GDM1 (cell line): ENCODE measurements at places on chromosomes 16 and 17.

- DNase-seq: no peak
These were observed 86.9 kb upstream of the CBX4 start for GRCh38 chr17:79926142-79926604.

GRCh38 chr17:1030684-1031532, 34.0 kb downstream of the TIMM22 start:
- DNase-seq: no peak

DNA sequence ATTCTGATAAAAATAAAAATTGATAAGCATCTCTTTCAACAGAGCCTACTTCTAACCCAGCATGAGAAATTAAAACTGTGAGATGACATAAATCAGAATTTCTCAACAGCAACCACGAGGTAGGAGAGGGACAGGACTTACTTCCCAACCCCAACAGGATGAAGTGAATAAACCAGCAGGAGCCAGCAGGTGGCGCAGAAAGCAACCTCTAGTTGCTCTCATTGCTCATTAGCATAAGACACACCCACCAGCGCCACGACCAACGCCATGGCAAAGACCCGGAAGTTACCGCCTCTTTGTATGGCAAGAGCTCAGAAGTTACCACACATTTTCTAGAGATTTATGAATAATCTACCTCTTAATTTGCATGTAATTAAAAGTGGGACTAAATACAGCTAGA, 189.4 kb upstream of the CDH8 start:
- DNase-seq: peak; percentile 56

DNA sequence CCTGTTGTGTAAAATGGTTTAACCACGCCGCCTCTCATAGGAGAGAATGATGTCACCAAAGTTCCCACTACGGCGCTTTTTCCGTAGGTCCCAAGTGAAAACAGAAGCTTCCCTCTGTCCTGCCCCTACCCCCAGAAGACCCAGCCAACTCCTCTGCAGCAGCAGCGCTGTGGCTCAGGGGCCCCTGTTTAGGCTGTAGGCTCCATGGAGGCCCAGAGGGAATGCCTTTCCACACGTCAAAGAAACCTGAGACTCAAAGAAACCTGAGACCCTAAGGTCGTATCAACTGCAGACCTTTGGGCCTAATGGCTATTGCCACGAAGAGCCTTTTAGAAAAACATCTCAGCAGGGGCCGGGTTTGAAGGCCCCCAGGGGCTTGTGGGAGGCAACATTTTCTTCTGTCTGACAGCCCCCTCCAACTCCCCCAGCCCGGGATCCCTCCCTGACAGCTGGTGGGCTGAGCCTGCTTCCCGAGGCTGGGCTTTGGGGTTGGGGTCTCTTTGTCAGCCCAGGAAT, 43.1 kb upstream of the MEAK7 start:
- DNase-seq: no peak

GRCh38 chr16:47043970-47044684, 70.7 kb upstream of the DNAJA2 start:
- DNase-seq: no peak

DNA sequence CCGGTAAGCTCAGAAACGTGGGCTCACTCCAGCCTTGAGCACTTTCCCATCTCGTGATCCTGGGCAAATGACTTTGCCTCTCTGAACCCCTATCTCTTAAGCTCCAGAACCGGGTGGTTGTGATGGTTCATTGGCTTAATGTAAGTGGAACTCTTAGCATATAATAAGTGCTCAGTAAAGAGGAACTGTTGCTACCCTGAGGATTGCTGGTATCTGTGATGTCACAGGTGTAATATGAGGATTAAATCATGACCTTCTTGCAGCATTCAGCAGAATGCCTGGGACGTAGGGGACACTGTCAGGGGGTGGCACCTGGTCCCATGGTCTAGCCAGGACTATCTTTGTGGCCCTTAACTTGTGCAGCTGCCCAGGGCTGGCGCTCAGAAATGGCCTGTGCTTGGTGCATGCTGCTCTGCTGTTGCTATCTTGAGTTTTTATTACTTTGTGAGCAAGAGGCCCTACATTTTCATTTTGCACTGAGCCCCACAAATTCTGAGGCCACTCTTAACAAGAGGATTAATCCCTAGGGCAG, 68.8 kb downstream of the SREBF1 start:
- DNase-seq: no peak

DNA sequence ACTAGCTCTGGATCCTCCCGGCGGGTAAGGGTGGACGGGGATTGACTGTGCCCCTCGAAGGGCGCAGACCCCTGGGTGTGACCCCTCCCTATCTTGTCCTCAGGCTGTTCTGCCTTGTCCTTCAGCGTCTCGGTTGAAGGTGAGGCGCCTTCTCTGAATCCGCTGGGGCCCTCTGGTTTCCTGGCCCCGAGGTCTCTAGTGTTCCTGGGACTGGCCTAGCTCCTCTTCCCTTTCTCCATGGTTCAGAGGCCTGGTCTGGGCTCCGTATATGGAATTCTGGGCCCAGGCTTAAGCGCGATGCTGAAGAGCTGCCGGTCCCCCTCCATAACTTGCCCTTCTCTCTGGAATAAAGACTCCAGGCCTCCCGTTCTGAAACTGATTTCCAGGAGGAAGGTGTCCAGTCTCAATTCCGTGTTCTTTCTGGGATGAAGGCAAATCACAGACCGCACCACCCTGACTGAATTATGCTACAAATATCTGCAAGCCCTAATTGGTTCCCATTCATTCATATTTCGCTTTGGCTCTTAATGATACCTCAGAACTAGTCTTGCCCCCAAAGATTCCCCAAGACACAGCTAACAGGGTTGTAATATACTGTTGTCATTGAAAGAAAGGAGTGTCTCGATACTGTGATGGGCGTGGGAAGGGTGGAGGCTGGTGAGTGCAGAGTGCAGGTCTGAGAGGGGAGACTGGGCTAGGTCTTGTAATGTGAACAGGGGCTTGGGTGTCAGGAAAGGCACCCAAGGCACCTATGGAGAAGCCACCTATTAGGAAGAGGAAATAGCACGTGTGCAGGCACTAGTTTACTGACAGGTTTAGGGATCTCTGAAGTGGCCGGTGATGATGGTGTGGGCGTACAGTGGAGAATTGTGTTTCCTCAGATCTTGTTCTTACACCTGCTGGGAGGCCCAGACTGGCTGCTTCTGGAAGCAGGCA, 851 bp downstream of the EDC4 start:
- DNase-seq: no peak

- DNase-seq: no peak
These were observed 59.2 kb downstream of the ANKRD11 start for GRCh38 chr16:89431158-89431584.

DNA sequence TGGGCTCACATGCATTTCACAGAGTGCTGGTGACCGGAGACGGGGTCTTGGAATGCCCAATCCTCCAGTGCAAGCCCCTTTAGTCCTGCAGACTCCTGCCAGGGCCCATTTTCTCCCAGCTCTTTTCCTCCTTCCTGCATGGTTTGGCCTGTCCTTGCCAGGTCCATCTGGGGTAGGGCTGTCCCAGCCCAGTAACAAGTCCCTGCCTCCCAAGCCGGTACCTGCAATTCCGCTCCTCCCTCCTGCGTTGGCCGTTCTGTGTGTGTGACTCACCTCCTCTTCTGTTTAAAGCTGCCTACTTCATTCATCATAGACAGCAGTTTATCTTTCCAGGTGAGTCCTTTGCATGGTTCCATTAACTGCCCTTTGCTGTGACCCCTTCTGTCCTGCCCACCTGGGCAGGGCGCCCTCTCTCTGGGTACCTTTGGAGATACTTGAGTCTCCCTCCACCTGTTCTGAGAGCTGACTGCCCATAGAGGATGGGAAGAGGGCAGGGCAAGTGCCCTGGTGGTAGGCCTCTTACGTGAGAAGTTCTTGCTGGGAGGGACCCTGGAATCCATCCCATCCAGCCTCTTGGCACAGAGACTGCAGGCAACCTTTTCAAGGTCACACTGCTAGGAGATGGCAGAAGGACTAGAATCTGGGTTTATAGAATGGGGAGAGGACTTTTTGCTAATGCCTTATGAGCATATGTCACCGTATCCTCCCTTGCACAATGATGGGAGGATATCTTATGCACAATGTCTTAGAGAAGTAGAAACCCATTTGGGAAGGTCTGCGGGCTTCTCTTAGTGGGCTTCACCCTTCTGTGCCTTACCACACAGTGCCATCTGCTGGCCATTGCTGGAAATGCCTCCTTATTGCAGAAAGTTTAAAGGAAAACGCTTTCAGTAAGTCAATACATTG, 29.7 kb upstream of the LGALS9 start:
- DNase-seq: peak; percentile 52

- no peak for DNase-seq
These were observed 37.2 kb upstream of the RGS9 start for GRCh38 chr17:65099941-65100315.

- no peak for DNase-seq
These were observed 10.4 kb downstream of the HSD11B2 start for GRCh38 chr16:67441271-67441753.

DNA sequence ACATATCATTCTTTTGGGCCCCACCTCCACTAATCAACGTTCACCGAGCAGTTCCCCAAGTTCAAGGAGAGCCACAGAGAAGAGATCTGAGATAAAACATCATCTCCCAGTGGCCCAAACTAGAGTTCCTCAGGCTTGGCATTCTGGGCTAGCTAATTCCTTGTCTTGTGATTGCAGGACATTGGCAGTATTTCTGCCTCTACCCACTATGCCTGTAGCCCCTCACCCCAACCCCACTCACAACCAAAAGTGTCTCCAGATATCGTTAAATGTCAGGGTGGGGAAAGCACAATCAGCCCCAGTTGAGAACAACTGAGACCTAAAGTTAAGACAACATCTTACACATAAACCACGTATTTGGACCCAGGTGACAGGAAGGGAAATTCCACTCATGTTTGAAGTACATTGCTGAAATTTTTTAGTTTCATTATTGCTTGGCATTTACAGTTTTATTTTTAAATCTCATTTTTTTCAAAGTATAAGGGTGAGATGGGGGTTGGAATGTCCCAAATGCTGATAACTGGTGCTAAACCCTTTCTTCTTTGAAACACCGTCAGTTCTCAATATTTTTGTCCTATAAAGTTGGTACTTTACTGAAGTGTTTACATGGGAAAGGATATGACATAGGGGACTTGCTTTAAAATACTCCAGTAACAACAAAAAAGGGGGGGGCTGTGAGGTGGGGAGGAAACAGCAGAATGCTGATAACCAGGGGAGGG, 13.6 kb downstream of the ZC3H7A start:
- no peak for DNase-seq

DNA sequence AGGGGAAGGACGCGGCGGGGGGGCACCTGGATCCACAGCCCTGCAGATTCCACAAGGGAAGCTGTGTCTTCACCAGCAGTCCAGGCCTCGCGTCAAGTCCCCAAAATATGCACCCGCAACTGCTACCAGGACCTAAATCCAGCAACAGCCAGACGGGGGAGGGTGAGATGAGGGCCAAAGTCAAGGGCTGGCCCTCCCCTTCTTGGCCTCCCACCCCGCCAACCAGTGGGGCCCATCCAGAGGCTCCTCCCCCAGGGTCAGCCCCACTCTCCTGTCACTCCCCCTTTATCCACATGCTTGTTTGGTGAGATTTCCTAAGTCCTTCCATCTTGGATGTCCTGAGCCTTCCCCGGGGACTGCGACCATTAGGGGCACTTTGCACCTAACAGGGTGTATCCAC, 138.7 kb downstream of the ENGASE start:
- no peak for DNase-seq

- DNase-seq: no peak
These were observed 7.2 kb downstream of the DLX3 start for GRCh38 chr17:49987681-49988441.

GRCh38 chr17:40404003-40404402, 13.7 kb downstream of the TOP2A start:
- DNase-seq: no peak
